ENCODE measurements at places on chromosomes 4 and X. TPM values are rescaled to one million over a fixed set of nuclear protein-coding genes. Genes with fewer than 3 reads are reported as not detected.

TRIML2 gene
- 0.26 TPM for total RNA-seq

FAM114A1 gene
- total RNA-seq = 80.6 TPM

DNA sequence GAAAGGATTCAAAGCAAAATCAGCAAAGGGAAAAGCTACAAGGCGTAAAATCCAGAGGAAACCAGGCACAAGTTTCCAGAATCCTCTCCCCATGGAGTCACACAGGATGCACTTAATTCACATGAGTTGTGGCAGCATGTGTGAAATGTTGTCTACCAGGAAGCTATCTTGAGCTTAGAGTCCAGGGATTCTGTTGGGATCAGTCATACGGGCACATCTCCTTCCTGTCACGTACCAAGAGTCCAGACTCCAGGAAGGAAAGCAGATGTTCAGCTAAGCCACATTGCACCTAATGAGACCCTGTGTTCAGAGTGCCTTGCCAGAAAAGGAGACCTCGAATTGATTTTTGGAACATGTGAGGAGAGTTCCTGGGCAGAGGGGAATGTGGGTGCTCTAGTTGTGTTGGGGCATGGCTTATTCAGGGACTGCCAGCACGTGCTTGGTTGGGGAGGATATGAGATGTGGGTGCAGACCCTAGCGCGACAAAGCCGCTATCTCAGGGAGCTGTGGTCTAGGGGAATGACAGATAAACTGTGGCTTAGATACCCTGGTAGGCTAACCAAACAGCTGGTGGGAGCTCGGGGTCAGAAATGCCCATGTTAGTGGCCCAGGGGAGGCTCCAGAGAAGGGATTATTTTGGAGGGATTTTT lies 70.0 kb downstream of the EVC start:
- no peak for DNase-seq

RAB41 gene
- total RNA-seq = not detected

DNA sequence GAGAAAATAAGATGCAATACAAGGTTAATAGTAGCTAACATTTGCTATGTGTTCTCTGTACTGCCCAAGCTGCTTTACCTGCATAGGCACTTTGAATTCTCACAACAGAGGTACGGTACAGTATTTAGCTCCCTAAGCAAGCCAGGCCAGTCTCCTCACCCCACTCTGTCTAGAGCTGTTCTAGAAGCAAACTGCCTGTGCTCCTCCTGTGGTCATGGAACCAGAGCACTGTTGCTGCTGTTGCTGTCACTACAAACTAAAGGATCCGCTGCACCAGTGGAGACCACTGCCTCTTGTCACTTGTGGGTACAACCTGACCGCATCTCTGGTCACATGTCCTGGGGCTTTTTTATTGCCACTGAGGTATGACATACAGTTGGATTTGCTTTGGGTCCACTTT lies 19.6 kb downstream of the ZNF330 start:
- no peak for DNase-seq
